ENCODE measurements at places on chromosomes 5 and 9.

- no peak for DNase-seq
These were observed 97.3 kb upstream of the SH3GL2 start for GRCh38 chr9:17481565-17481964.

GRCh38 chr5:7372399-7372798 lies 23.5 kb upstream of the ADCY2 start:
- no peak for DNase-seq

DNA sequence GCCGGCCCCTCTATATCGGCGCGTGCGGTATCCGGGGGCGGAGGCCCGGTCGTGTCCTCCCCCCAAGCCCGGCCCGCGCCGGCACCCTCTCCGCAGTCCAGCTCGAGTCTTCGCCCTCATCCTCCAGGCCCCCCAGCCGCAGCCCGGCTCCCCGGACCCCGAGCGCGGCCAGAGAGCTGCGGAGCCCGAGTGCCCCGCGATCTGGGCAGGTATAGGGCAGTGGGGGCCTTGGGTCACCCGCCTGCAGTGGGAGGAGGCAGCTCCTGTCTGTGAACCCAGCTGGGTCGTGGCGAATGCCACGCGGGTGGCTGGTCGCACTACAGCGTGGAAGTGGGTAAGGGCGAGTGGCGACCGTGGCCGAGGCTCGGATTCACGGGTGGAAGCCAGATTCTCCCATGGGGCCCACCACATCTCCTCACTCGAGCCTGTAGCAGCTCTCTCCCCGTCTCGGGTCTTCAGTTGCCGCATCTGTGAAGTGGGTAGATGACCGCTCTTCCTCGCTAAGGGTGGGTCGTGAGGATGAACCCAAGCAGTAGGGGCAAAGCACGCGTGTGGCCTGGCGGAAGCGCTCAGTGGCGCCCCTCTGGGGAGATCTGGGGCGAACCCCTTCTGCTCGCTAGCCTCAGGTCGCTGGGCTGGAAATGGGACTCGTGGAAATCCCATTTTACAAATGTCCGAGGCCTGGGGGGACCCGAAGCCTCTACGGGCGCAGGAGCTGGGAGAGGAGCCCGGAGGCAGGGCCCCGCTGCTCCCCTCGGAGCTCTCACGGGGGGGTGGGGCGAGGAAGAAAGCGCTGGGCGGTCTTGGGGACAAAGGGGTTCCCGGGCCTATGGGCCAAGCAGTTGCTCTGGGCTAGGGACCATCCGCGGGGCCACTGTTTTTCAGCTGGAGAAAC lies 1.9 kb downstream of the NR5A1 start:
- no peak for DNase-seq

GRCh38 chr5:72151646-72152045 lies 44.4 kb downstream of the MAP1B start:
- DNase-seq: no peak

GRCh38 chr9:122263699-122264349 lies 816 bp downstream of the RBM18 start:
- no peak for DNase-seq

DNA sequence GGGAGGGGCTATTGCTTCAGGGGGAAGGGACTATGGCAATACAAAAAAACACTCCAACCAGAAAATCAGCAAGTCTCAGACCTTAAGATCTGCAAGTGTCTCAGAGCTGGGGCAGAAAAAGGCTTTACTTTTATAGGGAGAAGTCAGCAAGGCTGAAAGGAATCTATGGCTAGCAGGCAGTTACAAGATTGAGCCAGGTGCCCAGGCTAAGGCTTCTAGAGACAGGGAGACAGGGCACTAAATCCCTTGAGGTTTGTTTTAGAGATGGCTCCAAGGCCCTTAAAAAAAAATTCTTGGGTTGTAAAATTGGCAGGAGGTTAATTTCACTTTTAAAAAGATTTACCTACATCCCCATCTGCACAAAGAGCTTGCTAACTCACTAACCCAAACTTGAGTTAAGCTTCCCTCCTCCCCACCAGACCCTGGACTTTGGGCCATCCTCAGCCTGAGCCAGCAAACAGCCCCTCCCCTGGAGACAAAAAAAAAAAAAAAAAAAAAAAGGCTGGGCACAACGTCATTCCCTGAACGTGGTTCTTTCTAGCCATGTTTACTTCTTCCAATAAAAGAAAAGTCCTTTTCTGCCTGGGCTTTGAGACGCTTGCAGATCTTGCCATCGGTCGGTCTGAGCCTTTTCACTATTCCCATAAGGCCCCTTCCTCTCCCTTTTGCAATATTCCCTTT lies 17.9 kb downstream of the NIPAL4 start:
- DNase-seq: no peak

GRCh38 chr5:45604092-45604491 lies 92.1 kb downstream of the HCN1 start:
- no peak for DNase-seq

GRCh38 chr9:115815786-115816185 lies 337.8 kb upstream of the PAPPA start:
- DNase-seq: no peak

DNA sequence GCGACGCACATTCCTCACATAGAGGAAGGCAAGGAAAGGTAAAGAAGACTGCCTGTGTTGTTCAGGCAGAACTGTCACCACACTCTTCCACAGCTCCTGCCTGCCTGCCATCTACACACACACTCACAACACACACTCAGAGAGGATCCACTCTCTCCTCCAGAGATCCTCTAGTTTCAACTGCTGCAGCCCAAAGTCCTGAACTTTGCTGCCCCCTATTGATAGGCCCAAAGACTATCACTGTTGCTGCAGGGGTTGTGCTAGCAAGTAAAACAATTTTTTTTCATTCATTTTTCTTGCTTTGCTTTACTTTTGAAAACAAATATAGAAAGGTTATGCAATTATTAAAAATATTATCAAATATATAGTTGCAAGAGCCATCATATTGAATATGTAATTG lies 5.9 kb upstream of the CFAP90 start:
- peak; percentile 46 for DNase-seq
